ENCODE measurements at places on chromosomes 12 and 14. TPM values are rescaled to one million over a fixed set of nuclear protein-coding genes. Genes with fewer than 3 reads are reported as not detected.

GNB3 gene
- total RNA-seq, result 6.7 TPM

MIP gene
- total RNA-seq, result not detected

ADAMTS20 gene
- total RNA-seq, result 0.11 TPM

DNA sequence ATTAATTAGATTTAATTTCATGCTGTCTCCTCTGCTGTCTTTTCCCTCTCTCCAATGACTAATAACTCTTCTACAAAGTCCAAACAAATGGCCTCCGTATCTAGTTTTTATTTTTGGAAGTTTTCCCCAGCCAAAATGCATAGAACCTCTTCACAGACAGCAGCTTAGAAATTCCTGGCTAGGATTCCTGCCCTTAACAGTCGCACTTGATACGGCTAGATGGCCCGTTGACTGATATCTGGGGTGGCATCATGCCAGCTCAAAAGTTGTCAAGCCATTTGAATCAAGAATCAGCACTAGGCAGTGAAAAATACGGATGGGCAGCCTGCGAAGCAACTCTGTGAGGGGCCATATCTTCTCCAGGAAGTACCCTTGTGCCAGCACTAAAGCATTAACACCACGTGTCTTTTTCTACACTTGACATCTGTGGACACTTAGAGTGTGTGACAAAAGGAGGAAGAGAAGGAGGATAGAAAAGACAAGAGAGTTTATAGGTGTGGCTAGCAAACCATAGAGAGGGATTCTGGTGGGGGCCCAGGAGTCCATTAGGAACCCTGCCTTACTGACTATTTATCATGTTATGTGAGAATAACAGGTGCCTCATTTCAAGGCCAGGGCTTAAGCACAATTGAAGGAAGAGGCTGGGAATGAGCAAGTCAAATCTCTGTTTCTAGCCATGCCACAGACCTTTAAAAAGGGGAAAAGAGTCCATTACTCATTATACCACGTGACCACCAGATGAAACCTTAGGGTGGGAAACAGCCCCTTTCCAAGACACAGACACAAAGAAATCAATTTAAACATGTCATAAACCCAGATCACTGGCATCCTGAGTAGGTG lies 39.2 kb upstream of the KRR1 start:
- no peak for DNase-seq

DNA sequence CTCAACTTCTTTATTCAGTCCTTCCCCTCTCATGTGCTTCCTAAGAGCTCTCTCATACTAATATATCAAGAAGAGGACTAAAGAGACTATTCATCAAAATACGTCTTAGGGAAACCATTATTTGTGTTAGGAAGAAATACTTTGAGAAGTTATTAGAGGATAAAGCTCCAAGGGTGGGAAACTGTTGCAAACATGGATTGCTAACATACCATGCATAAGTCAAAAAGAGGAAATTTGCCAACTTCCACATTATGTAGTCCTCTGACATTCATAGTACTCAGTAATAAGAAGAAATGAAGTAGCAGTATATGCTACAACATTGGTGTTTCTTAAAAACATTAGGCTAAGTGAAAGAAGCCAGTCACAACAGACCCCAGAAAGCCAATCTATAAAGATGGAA lies 128.8 kb upstream of the CLEC14A start:
- DNase-seq, result no peak
